NAMALWA (cell line): ENCODE measurements at places on chromosomes 2 and 18.

GRCh38 chr18:57881818-57882413, 78.8 kb upstream of the ATP8B1 start:
- DNase-seq: peak; percentile 93

GRCh38 chr2:207801259-207801658, 31.6 kb upstream of the FZD5 start:
- DNase-seq: no peak

- no peak for DNase-seq
Measured at GRCh38 chr2:149528983-149529382, 58.6 kb downstream of the MMADHC start.

DNA sequence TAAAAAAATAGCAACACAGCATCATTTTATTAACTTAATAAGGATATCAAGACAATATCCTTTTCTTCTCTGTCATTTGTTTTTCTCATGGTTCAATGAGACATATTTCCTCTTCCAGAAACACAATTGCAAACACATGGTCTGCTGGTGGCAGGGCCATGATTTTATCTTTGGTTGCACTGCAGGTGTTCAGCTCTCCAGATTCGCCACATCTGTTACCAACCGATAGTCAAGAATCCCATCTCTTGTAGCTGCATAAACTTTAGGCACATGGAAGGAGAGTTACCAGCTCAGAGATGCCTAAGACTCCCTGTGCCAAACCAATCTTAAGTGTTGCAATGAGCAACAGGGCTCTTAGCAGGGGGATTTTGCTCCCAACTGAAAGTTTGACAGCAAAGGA, 1303.2 kb upstream of the CELF4 start:
- DNase-seq: no peak

DNA sequence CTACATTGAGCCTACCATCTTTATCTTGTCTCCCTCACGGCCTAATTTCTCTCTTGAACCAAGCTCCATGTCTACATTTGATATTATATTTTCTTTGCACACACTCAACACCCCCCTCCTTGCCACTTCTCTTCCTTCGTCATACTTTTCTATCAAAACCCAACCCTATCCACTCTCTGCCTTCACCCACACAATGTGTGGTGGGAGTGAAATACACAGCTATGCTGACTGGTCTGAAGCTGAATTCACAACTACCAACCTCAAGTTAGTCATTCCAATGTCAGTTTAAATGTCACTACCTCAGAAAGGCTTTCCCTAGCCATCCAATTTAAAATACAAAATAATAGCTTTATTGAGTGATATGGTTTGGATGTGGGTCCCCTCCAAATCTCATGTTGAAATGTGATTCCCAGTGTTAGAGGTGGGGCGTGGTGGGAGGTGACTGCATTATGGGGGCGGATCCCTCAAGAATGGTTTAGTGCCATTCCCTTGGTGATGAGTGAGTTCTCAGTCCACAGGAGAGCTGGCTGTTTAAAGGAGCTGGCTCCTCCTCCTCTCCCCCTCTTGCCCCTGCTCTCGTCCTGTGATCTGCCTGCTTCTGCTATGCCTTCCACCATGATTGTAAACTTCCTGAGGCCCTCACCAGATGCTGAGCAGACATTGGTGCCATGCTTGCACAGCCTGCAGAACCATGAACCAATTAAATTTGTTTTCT, 112.1 kb downstream of the DTNB start:
- no peak for DNase-seq

DNA sequence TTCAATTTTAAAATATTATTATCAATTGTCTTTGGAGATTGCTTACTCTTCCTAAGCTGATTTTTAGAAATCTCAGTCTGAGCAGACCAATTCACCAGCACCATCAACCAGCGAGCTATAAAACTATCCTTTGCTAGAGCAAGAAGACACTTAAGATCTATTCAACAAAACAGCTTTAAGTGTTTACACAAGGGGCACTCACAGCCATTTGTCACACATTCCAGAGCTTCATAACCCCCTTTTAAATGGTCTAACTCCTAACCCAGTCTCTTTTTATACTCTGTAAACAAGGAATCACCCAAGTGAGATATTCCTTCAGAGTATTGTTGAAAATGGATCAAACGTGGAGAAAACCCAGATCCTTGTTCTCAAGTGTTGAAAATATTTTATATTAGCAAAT, 1294.1 kb upstream of the CHAC2 start:
- DNase-seq: no peak

- DNase-seq: no peak
Measured at GRCh38 chr2:24825883-24826772, 32.9 kb downstream of the CENPO start.

- no peak for DNase-seq
Measured at GRCh38 chr2:15813481-15814266, 126.7 kb upstream of the MYCN start.

- DNase-seq: no peak
Measured at GRCh38 chr18:6570581-6571238, 156.0 kb upstream of the L3MBTL4 start.

DNA sequence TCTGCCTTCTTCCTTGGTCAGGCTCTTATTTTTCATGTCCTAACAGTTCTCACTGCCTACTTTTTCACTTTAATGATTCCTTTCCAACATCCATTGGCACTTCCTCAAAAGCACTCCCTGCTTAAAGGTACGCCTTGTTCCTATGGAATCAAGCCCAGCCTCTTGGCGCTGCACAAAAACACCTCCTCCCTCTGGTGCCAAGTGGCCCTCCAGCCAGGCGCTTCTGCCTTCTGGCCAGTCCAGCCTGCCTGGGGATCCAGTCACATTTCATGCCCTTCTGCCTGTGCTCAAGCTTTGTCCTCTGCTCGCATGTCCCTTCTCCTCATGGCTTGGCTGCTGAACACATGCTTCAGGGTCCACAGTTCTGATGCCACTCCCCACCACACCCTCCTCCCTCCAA, 6.3 kb downstream of the TPRKB start:
- DNase-seq: no peak

- no peak for DNase-seq
Measured at GRCh38 chr18:59502274-59503175, 143.5 kb upstream of the LMAN1 start.

GRCh38 chr18:5287854-5288253, 7.7 kb downstream of the ZBTB14 start:
- no peak for DNase-seq

DNA sequence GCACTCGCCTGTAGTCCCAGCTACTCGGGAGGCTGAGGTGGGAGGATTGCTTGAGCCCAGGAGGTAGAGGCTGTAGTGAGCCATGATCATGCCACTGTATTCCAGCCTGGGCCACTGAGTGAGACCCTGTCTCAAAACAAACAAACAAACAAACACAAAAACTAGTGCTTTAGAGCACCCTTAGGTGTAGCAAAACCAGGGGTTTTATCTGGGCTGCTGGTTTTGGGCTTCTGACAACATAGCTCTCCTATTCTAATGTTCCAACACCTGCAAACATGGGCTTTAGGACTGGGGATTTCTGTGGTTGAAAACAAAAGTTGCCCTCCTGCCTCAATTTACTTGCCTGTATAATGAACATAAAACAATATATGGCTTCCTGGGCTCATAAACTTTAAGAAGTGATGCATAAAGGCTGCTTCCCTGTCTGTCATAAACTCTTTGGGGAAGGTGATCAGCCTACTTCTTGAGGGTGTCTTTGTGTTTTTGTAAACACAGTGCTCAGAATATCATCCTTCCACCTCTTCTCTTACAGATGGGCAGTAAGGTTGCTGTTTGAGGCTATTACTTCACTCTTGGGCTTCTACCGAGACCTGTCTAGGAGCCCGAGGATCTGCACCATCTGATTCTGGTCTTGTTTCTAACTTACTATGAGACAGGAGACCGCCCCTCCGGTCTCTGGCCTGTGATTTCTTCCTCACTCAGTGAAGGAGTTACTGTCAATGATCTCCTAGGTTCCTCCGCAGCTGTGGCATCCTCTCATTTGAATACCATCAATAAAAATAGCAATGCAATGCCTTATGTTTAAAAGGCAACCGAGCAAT, 246.5 kb downstream of the MYCN start:
- no peak for DNase-seq

DNA sequence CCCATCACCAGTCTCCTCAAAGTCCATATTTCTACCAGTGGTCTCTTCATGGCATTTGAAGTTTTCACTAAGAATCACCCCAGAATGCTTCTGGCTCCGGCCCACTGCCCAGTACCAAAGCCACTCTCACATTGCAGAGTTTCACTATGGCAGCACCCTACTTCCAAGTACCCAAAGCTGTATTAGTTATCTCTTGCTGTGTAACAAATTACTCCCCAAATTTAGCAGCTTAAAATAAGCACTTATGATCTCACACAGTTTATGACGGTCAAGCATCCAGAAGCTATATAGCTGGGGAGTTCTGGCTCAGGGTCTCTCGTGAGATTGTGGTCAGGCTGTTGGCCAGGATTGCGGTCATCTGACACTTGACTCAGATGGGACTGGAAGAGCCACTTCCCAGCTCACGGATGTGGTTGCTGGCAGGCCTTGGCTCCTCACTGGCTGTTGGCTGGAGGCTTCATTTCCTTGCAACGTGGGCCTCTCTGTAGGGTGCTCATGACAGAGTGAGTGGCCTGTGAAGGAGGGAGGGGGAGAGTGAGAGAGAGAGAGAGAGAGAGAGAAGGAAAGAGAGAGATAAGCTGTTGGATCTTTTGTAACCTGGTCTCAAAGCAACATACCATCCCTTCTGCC, 189.5 kb downstream of the CTIF start:
- no peak for DNase-seq

GRCh38 chr2:185127412-185127811, 529.1 kb downstream of the ZNF804A start:
- no peak for DNase-seq

DNA sequence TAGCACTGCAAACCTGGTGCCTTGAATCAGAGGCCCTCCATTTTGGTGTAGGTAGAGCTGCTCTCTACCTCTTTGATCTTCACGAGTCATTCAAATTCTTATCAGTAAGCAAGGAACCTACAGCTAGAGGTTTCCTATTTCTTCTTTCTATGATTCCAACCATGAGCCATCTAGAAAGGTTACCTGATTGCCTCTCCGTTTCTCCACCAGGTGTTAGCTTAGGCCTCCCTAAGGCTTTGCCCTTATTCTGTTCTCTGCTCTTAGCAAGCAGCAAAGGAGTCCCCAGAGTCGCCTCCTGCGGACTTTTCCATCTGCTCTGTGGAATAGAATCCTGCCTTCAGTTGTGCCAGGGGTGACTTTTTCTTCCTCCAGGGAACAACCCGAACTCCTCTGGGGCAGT, 173.6 kb downstream of the GRB14 start:
- DNase-seq: no peak

DNA sequence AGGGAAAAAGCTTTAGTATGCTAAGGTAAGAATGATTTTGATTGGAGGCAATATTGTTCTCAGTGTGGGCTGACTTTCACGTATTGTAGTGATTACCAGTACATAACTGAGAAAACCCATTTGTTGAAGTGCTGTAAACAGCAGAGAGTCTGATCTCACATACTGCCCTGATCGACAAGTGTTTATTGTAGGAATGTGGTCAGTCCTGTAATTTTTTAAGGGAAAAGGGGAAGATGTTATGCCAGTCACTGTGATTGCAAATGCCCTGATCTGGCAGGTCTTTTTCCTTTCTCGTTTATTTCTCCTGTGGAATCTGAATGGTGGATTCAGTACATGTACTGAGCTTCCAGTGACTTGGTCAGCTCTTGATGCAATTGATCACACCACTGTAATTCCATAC, 11.5 kb downstream of the SPATS2L start:
- no peak for DNase-seq

GRCh38 chr2:165567273-165567672, 97.8 kb downstream of the CSRNP3 start:
- DNase-seq: no peak

- no peak for DNase-seq
Measured at GRCh38 chr2:212536817-212537725, 1.5 kb downstream of the ERBB4 start.

- DNase-seq: no peak
Measured at GRCh38 chr2:118971245-118972122, 29.5 kb downstream of the MARCO start.

DNA sequence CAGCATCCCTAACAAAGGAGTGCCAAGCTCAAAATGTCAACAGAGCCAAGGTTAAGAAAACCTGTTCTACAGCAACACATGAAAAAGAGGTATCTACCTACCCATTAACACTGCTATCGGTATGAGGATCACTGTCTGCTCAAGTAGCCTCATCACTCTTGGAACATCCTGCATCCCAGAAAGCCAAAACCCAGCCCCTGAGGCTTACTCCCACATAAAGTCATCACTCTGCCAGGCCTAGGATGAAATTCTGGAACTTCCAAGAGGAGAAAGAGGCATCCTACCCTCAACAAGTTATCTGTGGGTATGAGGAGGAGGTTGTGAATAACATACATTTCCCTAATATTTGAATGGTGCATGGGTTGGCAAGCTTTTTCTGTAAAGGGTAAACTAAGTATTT, 25.5 kb downstream of the CDH2 start:
- no peak for DNase-seq

- no peak for DNase-seq
Measured at GRCh38 chr2:234694244-234695013, 197.5 kb upstream of the ARL4C start.

GRCh38 chr2:157124731-157125130, 132.8 kb upstream of the GALNT5 start:
- no peak for DNase-seq

- DNase-seq: no peak
Measured at GRCh38 chr2:210224941-210225672, at the start of gene ACADL. Gene ACADL, minus strand, starts transcription at chr2:210225447. Its CDS starts 184 bp downstream, at chr2:210225263.
